Upper lobe of right lung (tissue), 1 donor: ENCODE measurements at places on chromosomes 3 and 15. TPM values are rescaled to one million over a fixed set of nuclear protein-coding genes. Genes with fewer than 3 reads are reported as not detected.

The CCDC174 gene
- total RNA-seq: 22.1 TPM

The HGD gene
- total RNA-seq: 3.2 TPM

The PLAAT1 gene
- total RNA-seq: 0.96 TPM

The SEMA6D gene
- total RNA-seq: 8.0 TPM

The NME9 gene
- not detected for total RNA-seq

The SEC61A1 gene
- total RNA-seq: 183 TPM

The SNRPN gene
- 91.1 TPM for total RNA-seq

The SLITRK3 gene
- 0.09 TPM for total RNA-seq

The SLC51A gene
- total RNA-seq: not detected

The MTHFS gene
- 40.4 TPM for total RNA-seq

The SSUH2 gene
- total RNA-seq: not detected

The RLBP1 gene
- not detected for total RNA-seq

The MYZAP gene
- total RNA-seq: 30.9 TPM

The A4GNT gene
- not detected for total RNA-seq

The NEK10 gene
- 0.49 TPM for total RNA-seq

The GPR160 gene
- total RNA-seq: 22.3 TPM

The GP9 gene
- 1.2 TPM for total RNA-seq

The ARL6IP5 gene
- total RNA-seq: 132 TPM

The SLC28A1 gene
- not detected for total RNA-seq

The CCR8 gene
- total RNA-seq: not detected

The MEGF11 gene
- 3.0 TPM for total RNA-seq

The CCDC80 gene
- total RNA-seq: 60.4 TPM

The VPS39 gene
- total RNA-seq: 83.3 TPM

The TRPC1 gene
- total RNA-seq: 5.6 TPM

The SLC2A2 gene
- not detected for total RNA-seq

The CFAP20DC gene
- total RNA-seq: not detected

The RTP1 gene
- not detected for total RNA-seq

The GOLGA8J gene
- not detected for total RNA-seq

The DUOXA2 gene
- not detected for total RNA-seq

The PLOD2 gene
- total RNA-seq: 23.7 TPM

The PDHB gene
- 49.6 TPM for total RNA-seq

The CHRD gene
- 5.3 TPM for total RNA-seq

The DAZL gene
- total RNA-seq: not detected

The COMMD4 gene
- total RNA-seq: 57.5 TPM

The PLXNA1 gene
- total RNA-seq: 53.5 TPM

The DLL4 gene
- 22.0 TPM for total RNA-seq

The MYD88 gene
- total RNA-seq: 70.2 TPM

The TMEM266 gene
- total RNA-seq: 2.5 TPM

The MUC4 gene
- total RNA-seq: 1.1 TPM

The PLA2G4E gene
- total RNA-seq: 1.5 TPM

The C3orf62 gene
- total RNA-seq: 6.8 TPM

The TM4SF18 gene
- 13.4 TPM for total RNA-seq

The TRPM1 gene
- total RNA-seq: not detected

The ZKSCAN7 gene
- total RNA-seq: 3.6 TPM

The STRA6 gene
- not detected for total RNA-seq

The GPX1 gene
- 415 TPM for total RNA-seq

The CCDC54 gene
- total RNA-seq: not detected

The CP gene
- 3.4 TPM for total RNA-seq

The ARNT2 gene
- 12.9 TPM for total RNA-seq

The CTXN2 gene
- total RNA-seq: not detected

The ALDH1L1 gene
- total RNA-seq: 3.3 TPM

The ZNF662 gene
- total RNA-seq: 9.6 TPM
